Cortex of kidney (tissue), 1 donor: ENCODE measurements at places on chromosomes 4 and X.

DNA sequence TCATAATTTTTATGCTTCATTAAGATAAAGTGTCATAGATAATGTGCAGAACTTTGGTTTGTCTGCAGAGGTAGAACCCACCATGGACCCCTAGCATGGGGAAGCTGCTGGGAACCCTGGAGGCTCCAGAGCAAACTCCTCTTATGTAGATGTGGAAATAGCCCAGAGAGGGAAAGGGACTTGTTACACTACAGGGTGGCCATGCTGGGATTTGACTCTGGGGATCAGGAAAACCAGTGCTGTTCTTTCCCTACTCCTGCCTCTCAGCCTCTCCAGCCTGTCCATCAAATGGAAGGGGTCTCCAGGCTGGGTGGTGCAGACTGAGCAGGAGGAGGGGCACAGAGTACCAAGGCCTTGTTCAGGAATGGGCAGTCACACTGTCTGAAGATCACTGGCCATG lies 54.2 kb downstream of the MSX1 start:
- DNase-seq, result no peak

DNA sequence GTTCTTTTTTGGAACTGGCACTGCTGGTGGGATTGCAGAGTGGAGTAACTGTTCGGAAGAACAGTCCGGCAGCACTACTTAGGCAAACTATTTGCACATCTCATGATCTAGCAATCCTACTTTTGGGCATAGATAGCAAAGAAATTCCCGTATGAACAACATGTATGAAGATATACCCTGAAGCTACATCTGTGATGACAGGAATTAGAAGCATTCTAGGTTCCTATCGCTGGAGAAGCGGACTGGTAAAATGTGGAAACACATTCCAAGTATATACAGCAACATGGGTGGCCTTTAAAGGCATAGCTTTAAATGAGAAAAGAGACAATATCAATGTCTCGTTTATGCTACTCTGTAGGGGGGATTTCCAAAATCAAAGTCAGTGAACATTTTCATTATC lies 3.1 kb downstream of the DCAF16 start:
- no peak for DNase-seq

- no peak for DNase-seq
These were observed 1176.8 kb downstream of the FAM133A start for GRCh38 chrX:94850811-94851210.

DNA sequence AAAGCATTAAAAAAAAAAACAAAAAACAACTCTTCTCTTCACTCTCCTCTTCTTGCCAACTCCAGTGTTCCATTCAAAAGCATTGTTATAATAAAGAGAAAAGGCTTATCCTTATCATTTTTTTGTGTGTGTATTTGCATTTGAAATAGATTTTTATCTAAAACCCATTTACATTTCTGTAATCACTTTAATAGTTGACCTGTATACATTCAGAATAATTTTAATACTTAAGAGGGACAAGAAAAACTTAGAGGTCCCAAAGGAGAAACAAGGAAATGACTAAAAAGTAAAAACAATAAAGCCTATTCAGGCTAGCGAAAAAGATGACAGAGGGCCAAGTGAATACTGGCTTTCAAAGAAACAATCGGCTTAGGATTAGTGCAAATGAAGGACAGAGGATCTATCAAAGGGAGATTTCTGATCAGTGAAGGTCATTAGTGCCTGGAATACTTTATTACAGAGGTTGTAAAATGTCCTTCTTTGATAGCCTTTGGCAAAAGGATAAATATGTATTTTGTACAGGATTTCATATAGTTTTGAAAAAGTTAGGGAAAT lies 808.3 kb downstream of the RPA4 start:
- DNase-seq, result no peak

DNA sequence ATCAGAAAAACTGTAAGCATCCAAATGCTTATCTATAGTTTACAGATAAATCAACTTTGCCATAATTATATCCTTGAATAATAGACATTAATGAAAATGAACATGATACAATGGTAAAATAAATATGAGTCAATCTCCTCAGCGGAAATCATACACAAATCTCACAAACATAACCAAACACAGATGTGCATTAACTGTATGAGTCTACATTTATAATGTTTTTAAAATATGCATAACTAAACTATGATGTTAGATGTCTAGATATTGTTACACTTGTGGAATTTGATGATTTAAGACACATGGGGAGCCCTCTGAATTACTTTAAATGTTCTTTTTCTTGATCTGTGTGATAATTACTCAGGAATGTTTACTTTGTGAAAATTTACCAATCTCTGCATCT lies 951.2 kb downstream of the TECRL start:
- no peak for DNase-seq
